ENCODE measurements at places on chromosomes 16 and 17.

GRCh38 chr17:82309656-82310570, 7.5 kb downstream of the CD7 start:
- DNase-seq, result no peak

- DNase-seq, result no peak
These were observed 494.8 kb upstream of the TOM1L1 start for GRCh38 chr17:54405826-54406225.

DNA sequence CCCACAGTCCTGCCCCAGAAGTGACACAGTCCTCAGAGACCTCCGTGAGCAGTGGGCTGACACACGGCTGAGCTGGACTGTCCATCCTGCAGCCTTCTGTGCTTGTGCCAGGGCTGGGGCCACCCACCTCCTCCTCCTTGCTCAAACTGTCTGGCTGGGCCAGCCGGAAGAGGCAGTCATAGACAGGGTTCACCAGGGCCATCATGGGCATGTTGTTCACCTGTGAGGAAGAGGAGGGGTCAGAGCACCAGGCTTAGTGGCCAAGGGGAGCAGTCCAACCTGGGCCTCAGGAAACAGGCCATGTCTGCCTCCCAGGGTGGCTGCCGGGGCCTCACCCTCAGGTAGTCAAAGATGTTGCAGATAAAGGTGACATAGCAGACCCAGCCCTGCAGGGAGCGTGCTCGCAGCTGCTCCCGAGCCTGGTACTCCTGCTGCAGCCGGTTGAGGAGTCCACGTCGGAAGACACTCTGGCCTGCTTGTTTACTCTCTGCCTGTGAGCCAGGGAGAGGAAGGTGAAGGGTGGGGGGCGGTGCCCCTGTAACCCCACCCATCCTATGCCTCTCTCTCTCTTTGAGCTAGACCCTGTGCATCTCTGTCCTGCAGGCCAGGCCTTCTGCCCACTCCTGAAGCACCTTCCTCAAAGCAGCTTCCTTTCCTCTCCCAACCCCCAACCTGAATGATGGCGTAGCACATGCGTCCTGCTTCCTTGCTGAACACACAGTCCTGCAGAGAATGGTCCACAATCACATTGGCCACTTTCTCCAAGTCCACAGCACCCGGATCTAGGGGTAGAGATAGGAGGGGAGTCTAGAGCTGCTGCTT, 3.4 kb downstream of the MIF4GD start:
- DNase-seq, result no peak

GRCh38 chr16:26317885-26318284, 626.1 kb downstream of the HS3ST4 start:
- DNase-seq, result no peak

- DNase-seq, result no peak
These were observed 3.3 kb downstream of the XYLT2 start for GRCh38 chr17:50349243-50349600.

DNA sequence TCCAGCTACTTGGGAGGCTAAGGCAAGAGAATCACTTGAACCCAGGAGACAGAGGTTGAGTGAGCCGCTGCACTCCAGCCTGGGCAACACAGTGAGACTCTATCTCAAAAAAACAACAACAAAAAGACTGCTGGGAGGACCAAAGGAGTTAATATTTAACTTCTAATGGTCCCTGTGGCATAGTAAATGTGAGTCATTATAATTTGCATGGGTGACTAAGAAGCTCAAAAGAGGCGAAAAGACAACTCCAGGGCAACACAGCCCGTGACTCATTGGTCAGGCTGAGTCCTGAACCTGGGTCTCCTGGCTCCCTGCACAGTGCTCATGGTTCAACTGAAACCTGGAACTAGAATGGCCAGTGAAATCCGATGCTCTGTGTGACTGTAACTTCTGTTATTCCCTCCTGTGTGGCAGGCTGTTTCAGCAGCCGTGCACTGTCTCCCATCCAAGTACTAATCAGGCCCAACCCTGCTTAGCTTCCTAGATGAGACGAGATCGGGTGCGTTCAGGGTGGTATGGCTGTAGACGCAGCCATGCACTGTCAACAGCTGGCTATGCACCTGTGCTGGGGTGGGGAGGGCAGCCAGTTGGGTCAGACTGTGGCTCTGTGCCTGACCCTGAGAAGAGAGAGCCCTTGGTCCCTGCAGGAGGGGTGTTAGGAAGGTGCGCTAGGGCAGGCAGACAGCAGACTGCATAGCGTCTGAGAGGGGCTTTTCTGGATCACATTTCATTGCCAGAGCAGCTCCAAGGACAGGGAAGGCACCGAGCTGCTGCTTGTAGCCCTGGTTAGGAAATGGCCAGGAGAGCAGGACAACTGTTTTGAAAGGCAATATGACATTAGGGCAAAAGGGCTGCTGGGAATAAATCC, 14.5 kb upstream of the GPRC5C start:
- no peak for DNase-seq

- DNase-seq, result no peak
These were observed 60.9 kb downstream of the PDPK1 start for GRCh38 chr16:2598723-2599122.

DNA sequence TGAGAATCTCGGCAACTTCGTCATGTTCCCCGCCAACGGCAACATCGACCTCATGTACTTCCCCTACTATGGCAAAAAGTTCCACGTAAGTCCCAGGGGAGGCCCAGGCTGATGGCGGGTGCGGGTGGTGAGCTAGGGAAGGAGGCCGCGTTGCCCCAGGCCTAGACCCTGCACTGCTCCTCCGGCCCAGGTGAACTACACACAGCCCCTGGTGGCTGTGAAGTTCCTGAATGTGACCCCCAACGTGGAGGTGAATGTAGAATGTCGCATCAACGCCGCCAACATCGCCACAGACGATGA, 4.8 kb downstream of the ATP1B2 start:
- no peak for DNase-seq

GRCh38 chr17:1648173-1648962, 1.3 kb downstream of the RILP start:
- DNase-seq, result no peak

Measured in T-helper 9 cell (primary cell).